Heart left ventricle (tissue), 16 donors: ENCODE measurements at places on chromosomes 2 and 18. TPM values are rescaled to one million over a fixed set of nuclear protein-coding genes. Genes with fewer than 3 reads are reported as not detected.
A peak's percentile ranks its signal among the peaks of the same experiment; 100 is the strongest.

- no peak for DNase-seq
Observed at GRCh38 chr2:54675281-54675680, 48.2 kb upstream of the EML6 start.

VWA3B gene
- 0.17 TPM for total RNA-seq

- DNase-seq = no peak
Observed at GRCh38 chr18:56291294-56291693, 347.1 kb downstream of the TXNL1 start.

KLHL30 gene
- 24.2 TPM for total RNA-seq

DNA sequence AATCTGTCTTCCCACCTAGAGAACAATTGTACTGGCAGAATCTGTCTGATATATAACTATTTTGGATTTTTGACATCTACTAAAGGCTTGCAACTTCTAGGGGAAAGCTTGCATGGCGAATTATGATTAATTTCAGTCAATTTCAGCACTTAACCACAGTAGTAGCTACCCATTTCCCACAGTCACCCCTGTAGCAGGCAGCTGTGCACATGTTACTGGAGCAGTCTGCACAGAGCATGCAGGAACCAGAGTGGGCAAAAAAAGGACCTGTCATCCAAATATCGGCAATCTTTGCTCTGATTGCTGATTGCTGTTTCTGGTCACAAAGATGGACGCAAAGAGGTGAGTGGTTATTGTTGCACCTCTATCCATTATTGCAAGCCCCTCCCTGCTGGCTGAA, 473.3 kb downstream of the SPAG16 start:
- no peak for DNase-seq

DNA sequence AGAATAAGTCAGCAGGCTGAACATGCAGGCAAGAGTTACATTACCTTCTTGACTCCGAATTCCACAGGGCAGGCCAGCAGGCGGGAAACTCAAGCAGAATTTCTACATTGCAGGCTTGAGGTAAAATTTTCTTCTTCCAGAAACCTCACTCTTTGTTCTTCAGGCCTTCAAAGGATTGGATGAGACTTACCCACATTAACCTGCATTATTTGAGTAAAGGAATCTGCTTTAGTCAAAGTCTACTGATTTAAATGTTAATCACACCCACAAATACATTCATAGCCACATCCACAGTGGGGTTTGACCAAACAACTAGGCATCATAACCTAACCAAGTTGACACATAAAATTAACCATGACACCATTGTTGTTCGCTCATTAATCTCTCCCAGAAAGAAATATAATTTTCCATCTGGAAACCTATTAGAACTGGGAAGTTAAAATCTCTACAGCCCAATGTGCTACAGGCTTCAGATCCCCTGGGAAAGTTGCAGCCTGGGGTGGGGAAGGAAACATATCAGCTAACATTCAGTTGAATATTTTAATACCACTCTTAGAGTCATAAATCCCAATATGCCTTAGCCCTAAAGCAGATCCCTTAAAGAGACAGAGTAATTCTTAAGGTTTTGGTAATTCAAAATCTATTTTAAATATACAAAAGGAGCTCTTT, 468.2 kb upstream of the TNP1 start:
- DNase-seq = no peak

GRCh38 chr2:173417802-173418201, 63.1 kb downstream of the CDCA7 start:
- no peak for DNase-seq

GRCh38 chr18:79426376-79427300, 30.9 kb downstream of the NFATC1 start:
- no peak for DNase-seq

- DNase-seq = peak; percentile 71
Observed at GRCh38 chr18:46411867-46412690, 244.9 kb downstream of the LOXHD1 start.

CROCC2 gene
- total RNA-seq = not detected

DNA sequence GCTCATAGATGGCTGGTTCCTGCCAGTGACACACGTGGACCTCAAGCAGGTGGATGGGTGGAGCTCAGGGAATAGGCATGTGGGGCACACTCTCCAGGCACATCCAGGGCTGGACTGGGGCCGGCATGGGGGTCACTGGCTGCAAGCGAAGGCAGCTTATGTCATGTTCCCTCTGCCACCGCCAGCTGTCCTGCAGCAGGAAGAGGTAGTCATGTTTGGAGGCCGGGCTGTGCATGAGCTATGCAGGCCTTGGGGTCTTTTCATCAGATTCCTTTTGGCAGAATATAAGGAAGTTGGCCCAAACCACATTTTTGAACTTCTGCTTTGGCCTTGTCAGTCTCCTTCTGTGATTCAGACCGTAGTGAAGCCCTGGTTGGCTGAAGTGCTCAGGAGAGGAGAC, 61.5 kb downstream of the AGAP1 start:
- DNase-seq = no peak

- no peak for DNase-seq
Observed at GRCh38 chr2:236980961-236981360, 104.7 kb upstream of the COPS8 start.

RGPD3 gene
- total RNA-seq = 0.09 TPM

ITGB6 gene
- 2.3 TPM for total RNA-seq

LCT gene
- not detected for total RNA-seq

DNA sequence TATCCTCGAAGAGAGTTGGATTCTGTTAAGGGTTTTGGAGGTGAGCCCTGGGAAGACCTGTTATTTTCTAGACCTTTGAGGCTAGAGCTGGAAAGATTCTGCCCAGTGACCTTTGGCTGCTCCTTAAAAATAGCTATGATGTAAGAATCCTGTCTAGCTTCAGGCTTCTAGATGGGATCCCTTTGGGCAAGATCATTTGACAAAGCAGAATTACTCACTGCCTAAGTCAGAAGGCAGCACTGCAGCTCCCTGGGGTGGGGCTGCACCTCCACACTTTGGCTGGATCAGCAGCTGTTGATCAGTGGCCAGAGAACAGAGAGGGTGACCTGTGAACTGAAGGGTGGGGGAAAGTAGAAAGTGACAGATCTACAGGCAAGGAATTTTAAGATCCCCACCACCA, 103.8 kb downstream of the ASAP2 start:
- peak; percentile 71 for DNase-seq

- DNase-seq = no peak
Observed at GRCh38 chr2:81007104-81007503, 702.6 kb upstream of the LRRTM1 start.

GRCh38 chr2:30865243-30865642, 58.0 kb upstream of the CAPN13 start:
- no peak for DNase-seq

- no peak for DNase-seq
Observed at GRCh38 chr2:180707884-180708205, 272.6 kb upstream of the UBE2E3 start.

NYAP2 gene
- total RNA-seq = not detected

DNA sequence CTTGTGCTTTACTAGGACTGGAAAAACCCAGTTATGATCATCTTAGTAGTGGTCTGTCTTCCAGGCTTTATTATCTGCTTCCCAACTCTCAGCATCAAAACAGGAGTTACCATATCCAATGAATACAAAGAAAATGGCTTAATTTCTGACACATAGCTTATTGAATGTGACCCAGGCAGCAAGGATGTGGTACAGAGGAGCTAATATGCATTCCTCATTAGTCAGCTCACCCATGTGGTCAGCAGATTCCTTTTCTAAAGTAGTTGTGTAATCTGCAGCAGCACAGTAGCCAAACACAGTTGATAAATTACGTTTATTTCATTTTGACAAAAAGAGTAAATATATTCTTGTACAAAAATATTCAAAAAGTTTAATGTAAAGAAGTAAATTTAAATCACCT, 43.6 kb downstream of the TSPYL6 start:
- no peak for DNase-seq

CDK15 gene
- not detected for total RNA-seq

GRCh38 chr2:50178050-50178449, 853.9 kb downstream of the NRXN1 start:
- DNase-seq = no peak

GRCh38 chr2:88131201-88131998, 3.5 kb upstream of the FABP1 start:
- DNase-seq = no peak

- DNase-seq = no peak
Observed at GRCh38 chr2:128446049-128446873, 127.6 kb upstream of the HS6ST1 start.

- no peak for DNase-seq
Observed at GRCh38 chr2:60548845-60549237, 4.6 kb downstream of the BCL11A start.

GRCh38 chr2:9170458-9171130, 36.0 kb upstream of the ASAP2 start:
- DNase-seq = no peak

DNA sequence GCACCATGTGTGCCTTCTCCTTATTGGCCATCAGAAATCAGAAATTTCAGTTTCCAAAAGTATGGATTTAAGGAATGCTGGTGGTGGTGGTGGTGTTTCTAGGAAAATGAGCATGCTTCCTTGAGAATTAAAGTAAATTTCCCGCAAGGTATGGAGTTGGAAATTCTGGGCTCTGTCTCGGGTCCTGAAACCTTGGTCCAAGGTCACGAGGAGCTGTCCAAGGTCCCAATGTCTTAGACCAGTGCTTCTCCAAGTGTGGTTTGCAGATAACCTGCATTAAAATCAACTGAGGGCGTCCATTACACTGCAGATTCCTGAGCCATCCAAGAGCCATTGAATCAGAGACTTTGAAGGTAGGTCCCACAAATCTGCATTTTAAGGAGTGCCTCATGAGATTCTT, 210.9 kb upstream of the PKDCC start:
- DNase-seq = peak; percentile 27

- no peak for DNase-seq
Observed at GRCh38 chr18:40855661-40856060, 1099.4 kb upstream of the PIK3C3 start.

NEU2 gene
- not detected for total RNA-seq

DNA sequence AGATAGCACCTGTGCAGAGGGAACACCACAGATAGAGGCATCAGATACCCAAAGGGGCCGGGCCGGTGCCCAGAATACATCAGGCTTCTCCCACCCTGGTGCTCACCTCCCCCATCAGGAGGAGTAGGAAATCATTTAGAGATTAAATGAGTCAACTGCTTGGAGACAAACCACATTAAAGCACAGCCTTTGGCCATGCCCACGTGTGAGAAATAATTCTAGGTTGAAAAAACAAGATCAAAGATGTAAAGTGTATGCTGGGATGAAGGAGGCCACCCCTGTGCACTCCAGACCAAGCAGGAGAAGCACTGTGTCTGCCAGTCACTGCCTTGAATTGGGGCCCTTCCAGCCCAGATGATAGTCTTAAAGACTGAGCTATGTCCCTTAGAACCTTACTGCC, 152.8 kb upstream of the ACAA2 start:
- DNase-seq = no peak
